ENCODE measurements at places on chromosomes 1 and 21.

- DNase-seq: peak; percentile 79
These were observed 4.9 kb downstream of the AHDC1 start for GRCh38 chr1:27598902-27599528.

DNA sequence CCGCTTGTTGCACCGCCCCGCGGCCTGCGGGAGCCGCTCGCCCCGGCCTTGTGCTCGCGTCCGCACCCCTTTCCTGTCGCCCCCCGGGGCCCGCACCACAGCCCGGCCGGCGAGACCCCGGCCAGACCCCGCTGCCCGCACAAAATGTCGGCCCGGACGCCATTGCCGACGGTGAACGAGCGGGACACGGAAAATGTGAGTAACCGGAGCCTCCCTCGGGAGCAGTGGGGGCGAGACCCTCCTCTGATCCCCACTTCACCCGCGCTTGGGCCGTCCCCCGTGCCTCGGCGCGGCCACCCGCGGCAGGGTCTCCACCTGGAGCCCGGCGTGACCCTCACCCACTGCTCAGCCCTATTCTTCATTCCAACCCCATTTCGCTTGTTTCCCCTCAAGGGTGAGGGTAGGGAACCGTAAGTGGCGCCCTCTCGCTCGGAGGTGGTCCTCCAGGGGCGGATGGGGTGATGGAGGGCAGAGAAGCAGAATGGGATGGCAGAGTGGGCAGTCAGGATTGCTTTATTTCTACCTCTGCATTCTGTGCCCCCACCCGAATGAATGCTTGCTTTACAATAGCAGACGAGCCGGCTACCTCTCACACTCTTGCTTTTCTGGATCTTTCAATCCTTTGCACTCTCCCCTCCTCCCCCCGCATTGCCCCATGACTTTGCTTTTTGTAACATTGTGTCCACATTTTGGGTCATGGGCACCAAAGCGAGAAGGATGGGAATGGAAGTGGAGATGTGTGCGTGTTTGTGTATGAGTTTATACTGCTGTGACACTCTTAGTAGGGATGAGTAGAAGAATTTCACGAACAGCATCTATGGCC lies 954 bp downstream of the MARK1 start:
- no peak for DNase-seq

GRCh38 chr1:244329591-244330317 lies 122.0 kb downstream of the ADSS2 start:
- no peak for DNase-seq

- DNase-seq: peak; percentile 68
These were observed 48.8 kb downstream of the LAMC2 start for GRCh38 chr1:183234660-183235476.

DNA sequence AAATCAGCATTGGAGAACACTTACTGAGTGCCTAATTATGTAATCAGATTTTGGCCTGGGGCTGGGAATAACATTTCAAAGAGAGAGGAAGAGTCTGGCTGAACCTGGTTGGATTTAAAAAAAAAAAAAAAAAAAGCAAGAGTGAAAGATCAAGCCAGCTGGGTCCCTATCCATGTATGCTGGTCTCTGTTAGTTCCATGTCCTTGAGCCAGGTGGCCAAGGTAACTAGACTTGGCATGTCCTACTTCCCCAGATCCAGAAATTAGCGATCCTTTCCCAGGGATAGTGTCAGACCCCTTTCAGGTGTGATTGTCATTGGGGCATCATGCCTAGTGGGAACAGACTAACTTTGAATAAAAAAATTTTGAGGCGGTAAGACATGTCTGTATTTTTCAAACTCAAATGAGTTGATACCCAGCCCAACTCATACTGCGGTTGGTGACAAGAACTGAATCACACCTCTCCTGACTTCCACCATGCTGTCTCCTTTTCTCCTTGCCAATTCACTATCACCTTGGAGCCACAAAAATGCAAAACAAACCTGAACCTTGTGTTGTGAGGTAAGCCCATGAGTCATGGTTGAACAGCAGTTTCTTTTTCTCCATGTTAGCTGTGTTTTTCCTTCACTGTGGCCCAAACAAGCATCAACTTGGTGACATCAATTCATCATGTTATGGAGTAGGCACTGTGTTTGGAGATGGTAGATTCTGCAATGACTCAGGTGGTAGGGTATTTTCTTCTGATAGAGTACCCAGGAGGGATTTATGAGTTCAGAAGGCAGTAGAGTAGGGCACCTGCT lies 24.5 kb upstream of the PPP2R5A start:
- no peak for DNase-seq

DNA sequence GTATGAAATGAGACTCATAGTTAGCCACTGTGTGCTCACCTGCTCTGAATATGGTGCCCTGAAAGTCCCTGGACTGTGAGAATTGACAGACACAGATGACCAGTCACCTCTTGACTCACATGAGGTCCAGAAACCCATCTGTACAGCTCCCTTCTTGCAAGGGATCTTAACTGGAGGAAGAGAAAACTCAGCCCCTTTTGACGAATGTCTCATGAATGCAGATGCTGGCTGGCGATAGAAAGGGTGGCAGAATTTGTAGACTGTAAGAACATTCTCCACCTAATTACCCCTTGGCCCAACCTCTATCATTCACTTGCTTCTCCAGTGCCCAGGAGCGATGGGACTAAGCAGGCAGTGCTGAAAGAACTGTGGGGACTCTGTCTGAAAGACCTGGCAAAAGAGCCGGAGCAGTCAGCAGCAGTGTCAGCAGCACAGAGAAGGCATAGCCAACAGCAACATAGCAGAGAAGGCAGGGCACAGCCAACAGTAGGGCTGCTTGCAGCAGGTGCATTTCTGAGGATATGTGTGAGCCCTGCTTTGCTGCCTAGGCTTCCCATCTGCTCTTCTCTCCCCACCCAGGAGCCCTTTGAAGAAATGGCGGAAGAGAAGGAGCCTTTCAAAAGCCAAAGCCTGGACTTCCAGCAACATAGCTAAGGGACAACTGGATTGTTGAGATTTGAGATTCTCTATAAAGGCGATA lies 25.8 kb upstream of the IFNGR2 start:
- no peak for DNase-seq

DNA sequence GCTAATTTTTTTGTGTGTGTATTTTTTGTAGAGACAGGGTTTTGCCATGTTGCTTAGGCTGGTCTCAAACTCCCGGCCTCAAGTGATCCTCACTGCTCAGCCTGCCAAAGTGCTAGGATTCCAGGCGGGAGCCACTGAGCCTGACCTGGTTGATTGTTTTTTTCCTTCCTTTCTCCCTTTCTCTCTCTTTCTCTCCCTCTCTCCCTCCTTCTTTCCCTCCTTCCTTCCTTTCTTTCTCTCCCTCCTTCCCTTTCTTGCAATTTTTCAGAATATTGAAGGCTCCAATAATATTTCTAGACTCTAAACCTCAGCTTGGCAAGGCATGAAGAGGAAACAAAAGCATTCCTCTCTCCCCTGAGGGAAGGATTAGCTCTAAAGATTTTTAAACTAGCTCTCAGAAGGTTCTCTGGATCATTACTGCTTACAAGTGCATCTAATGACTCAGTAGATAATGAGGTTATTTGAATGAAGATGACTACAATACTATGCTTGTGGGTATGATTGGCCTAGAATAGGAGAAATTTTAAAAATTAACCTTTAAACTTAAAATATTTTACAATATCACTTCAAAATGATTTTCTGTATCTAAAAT lies 68.5 kb upstream of the GADD45A start:
- DNase-seq: no peak

- DNase-seq: no peak
These were observed 30.2 kb downstream of the DUSP10 start for GRCh38 chr1:221711656-221712055.

- DNase-seq: no peak
These were observed 13.5 kb upstream of the CD2 start for GRCh38 chr1:116740746-116741145.

DNA sequence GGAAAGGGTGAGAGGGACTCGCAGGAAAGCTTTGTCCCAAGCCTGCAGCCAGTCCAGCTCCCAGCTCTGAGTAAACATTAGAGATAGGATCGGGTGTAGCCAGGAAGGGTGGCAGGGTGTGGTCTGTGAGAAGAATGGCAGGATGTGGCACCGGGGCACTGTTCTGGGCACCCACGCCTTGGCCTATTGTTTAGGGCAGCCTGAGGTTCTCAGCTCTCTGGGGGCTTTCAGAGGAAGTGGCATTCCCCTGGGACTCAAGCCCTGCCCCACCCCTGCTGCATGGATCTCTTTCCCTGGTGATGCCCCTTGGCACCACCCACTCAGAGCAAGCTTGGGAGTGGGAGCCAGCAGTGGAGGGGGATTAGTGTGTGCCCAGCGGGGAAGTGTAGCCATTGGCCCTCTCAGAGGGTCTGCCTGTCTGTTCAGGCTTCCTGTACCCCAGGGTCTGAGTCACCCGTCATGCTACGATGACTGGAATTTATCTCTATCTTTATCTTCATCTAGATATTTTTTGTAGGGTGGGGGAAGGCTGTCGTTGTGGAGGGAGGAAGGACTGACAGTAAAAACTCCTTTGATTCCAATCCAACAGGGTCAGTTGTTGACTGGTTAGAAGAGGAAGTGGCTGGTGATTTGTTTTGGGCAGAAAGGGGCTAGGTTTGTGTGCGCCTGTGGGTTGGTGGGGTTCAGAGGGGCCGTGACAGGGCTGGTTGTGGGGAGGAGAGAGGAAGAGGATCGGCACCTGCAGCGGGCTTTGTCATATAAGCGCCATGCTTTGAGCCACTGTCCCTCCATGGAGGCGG lies 31.6 kb downstream of the SOX13 start:
- DNase-seq: peak; percentile 77

- DNase-seq: no peak
These were observed 1.1 kb downstream of the IKBKE start for GRCh38 chr1:206471415-206471801.

- no peak for DNase-seq
These were observed 194.0 kb downstream of the NRIP1 start for GRCh38 chr21:14870853-14871149.

GRCh38 chr21:36910581-36911307 lies 55.7 kb downstream of the HLCS start:
- no peak for DNase-seq

DNA sequence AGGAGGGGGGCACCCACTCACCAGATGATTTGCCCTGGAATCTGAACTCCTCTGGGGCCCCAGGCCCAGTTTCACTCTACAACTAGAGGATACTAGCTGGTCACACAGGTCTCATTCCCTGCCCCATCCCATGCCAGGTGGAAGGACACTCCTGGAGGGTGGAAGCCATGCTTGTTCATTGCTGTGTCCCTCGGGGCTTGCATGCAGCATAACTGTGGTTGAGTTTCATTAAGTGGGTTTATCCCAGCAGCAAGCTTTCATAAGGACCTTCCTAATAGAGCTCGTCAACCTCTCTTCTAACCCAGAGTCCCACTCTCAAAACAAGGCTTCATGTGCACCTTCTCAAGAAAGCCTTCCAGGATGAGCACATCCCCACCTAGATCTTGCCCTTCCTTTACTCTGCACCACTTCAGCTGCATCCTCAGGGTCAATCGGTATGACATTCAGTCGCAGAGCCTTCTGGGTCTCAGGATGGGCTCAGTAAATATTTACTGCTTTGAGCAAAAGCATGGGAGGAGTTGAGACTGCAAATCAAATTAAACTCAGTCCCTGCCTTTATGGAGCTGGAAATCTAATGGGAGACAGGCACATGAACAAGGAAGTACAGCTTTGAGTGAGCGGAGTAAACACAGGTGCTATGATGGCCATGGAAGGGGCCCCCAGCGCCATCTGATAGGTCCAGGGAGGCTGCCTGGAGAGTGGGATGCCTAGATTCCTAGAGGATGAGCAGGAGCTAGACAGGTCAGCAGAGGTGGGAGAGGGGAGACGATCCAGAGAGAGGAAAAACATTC lies 32.3 kb downstream of the LAMB3 start:
- DNase-seq: no peak

DNA sequence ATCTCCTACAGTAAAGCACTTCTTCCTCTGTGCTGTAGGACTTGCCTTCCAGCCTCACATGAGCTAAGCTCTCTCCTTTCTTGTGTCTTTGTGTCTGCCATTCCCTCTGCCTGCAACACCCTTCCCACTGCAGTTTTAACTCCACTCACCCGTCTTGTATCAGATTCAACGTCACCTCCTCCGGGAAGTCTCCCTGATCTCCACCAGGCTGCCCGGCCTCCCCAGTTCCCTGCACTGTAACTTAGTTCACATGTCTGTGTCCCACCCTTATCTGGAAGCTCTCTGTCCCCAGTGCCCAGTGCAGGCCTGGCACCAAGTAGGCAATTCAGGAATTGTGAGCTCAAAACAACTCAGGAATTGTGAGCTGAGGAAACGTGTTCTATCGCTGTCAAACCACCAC lies 96.4 kb downstream of the GLIS1 start:
- no peak for DNase-seq

DNA sequence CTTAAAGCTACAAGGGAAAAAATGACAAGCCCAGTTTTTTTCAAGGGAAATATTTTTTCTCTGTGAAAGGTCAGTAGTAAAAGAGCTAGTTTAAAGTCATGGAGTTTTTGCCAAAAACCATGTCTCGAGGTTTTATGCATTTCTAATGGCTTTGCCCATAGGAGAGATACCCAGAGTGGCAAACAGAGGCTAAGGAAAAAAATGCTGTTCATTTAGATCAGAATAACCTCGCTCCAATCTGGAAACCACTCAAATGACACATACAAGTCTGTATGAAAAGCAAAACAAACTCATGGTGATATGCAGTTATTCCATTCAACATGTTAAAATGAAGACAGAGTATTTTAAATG lies 36.9 kb upstream of the EDEM3 start:
- DNase-seq: no peak

- DNase-seq: no peak
These were observed 12.1 kb downstream of the CLCA2 start for GRCh38 chr1:86436041-86436440.

- no peak for DNase-seq
These were observed 55.2 kb downstream of the TOMM20 start for GRCh38 chr1:235073331-235073967.

- DNase-seq: no peak
These were observed 37.2 kb upstream of the AGO1 start for GRCh38 chr1:35845766-35846165.

- DNase-seq: no peak
These were observed 33.2 kb upstream of the KLF18 start for GRCh38 chr1:44174630-44175029.

GRCh38 chr1:98860329-98860728 lies 144.3 kb downstream of the PLPPR5 start:
- no peak for DNase-seq

- no peak for DNase-seq
These were observed 15.4 kb upstream of the GUCA2A start for GRCh38 chr1:42179900-42180329.

- DNase-seq: no peak
These were observed 200.6 kb downstream of the SETD4 start for GRCh38 chr21:35859677-35860076.

- DNase-seq: no peak
These were observed 979 bp downstream of the RASSF5 start for GRCh38 chr1:206508130-206508889.

DNA sequence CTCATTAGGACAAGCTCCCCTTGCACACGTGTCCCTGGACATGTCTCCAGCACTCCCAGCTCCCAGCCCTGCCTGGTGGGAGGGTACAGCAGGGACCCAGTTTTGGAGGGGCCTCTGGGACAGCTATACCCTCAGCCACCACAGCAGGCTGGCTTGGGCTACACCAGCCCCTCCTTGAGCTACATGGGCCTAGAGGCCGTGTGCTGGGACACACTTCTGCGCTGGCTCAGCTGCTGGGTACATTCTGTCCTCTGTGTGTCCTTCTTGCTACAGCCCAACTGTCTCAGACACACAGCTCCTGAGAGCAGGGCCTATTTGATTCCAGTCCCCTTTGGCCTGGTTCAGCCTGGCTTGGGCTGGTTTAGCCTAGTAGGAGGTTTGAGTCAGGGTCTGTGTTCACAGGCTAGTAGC lies 26.7 kb downstream of the DMAP1 start:
- peak; percentile 34 for DNase-seq

Measured in heart left ventricle (tissue), 16 donors.